Fibroblast of upper back skin (primary cell): ENCODE measurements at places on chromosomes 5 and 9.
A peak's percentile ranks its signal among the peaks of the same experiment; 100 is the strongest.

- peak; percentile 68 for DNase-seq
Measured at GRCh38 chr5:18281947-18282581, 647.8 kb downstream of the TAF11L14 start.

DNA sequence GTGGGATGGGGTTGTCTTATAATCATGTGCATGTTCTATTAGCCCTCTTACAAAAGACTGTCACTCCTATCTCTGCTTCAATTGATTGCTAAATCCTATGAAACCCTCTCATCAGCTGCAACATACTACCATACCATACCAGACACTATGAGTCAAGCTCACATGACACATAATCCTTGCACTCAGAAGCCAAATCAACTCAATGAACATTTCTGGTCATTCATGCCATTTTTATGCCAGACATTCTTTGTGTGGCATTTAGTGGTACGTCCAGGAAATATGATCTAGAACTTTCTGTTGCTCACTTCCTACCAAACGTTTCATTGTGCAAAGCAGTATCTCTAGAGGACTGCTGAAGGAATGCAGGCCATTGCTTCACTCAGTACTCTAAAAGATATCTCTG lies 159.2 kb upstream of the GNA14 start:
- peak; percentile 95 for DNase-seq

DNA sequence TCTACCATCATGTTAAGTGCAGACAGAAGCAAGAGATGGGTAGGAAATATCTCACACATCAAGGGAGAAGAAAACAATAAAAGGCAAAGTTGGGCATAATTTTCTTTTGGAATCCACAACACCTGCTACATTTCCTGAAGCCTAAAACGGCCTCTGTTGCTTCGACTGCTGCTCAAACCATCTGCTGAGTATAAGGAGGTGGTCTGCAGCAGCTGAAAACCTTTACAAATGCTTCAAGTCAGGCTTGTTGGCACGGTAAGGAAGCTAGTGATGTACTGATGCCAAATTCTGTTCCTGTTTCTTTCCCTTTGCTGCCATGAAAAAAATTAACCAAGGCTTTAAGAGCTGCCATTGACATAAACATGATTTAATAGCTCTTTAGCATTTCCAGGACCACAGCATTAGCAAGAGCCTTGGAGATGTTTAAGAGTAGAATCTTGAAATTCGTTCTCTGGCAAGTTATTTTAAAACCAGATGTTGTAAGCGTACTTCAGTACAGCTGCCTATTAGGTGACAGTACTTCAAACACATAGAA lies 75.6 kb downstream of the DMRTA1 start:
- DNase-seq: no peak

GRCh38 chr5:96140084-96140483 lies 178.4 kb upstream of the ELL2 start:
- DNase-seq: no peak

GRCh38 chr9:134822541-134822940 lies 58.1 kb upstream of the FCN2 start:
- DNase-seq: no peak
